ENCODE measurements at places on chromosomes 2 and 18.

DNA sequence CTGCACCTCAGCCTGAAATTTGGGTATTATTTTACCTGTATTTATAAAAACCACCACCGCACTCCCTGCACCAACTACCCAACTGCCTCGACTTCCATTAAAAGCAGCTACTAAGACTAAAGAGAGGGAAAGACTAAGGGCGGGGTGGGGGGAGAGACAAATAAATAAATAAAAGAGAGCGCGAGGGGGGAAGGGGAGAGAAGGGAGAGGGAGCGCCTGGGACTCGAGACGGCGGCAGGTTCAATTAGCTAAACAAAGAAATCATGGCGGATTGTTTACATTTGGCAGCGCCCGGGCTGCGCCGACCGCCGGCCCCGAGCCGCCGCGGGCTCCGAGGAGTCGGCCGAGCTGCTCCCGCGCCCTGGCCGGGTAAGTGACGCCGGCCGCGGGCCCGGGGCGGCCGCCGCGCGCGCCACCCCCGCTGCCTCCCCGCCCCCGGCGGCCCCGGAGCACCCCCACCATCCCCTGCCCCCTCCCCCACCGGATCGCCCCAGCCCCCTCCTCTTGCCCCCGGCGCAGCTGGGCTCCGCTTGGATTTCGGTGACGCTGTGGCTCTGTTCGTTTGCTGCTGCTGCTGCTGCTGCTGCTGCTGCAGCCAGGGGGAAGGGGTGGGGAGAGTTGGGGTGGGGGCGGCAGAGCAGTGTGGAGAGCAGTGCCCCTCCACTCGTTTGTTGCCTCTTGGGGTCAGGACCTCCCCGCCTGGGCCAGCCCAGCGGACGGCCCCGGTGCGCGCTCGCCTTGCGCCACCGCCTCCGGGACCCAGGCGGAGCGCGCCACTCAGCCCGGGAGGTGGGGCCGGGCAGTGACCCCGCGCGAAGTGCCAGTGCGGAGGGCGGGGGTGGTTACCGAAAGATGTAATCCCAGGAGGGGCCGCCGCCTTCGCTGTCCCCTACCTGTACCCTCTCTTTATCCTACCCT, 187.2 kb upstream of the FANCL start:
- DNase-seq = no peak

GRCh38 chr2:240906141-240906910, at the start of gene CROCC2:
TSS of gene CROCC2 (plus strand) at chr2:240906336. CDS start at chr2:240906514, 178 bp downstream.
- DNase-seq = no peak

GRCh38 chr18:61973273-61974115, 80.7 kb upstream of the RNF152 start:
- no peak for DNase-seq

DNA sequence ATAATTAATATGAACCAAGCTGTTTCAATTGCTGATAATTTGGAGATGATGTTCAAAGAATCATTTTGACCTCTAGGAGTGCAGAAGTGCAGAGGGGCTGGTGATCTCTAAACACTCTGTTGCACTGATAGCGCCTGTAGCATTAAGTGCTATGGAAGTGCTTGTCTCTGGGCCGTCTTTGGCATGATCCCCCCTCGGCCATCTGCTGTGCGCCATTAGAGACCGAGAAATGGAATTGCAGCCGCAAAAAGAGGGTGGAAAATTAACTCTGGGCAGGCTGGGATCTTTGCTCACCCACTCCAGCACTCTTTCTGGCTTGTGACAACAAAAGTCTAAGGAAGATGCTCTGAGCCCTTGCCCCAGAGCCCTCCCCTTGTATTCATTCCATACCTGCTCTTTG, 23.4 kb downstream of the AKAIN1 start:
- DNase-seq = no peak

DNA sequence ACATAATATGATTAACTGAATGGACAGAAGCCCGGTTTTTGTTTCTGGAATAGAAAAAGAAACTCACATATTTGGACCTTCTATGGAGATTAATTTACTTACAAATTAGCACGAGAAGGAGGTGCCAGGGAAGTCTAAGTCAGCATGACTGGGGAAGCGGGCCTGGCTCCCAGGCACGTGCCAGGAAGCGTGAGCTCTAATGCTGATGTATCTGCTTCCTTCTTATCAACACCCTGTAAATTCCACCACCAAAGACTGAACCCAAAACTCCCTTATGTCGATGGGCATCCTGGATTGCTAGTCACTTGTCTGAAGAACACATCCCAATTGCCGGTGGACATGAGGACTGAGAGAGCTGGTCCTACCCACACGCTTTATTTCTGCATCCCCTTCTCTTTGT, 134.5 kb downstream of the GALNT14 start:
- DNase-seq = no peak
